Large intestine (tissue), 12 donors: ENCODE measurements at places on chromosomes 7 and 10. TPM values are rescaled to one million over a fixed set of nuclear protein-coding genes. Genes with fewer than 3 reads are reported as not detected.

GRCh38 chr7:95910341-95910740 is 138.0 kb downstream of the DYNC1I1 start:
- no peak for DNase-seq
- H3K4me3 ChIP-seq, result no peak overlapping the region
- peaks cover 3% of the 10 kb centered on the region for H3K27me3 ChIP-seq
- H3K36me3 ChIP-seq, result no peaks in the 10 kb centered on the region

The PNLIPRP2 gene
- 11.9 TPM for polyA plus RNA-seq

- no peak for DNase-seq
- no peaks in the 10 kb centered on the region for H3K36me3 ChIP-seq
- no peaks in the 10 kb centered on the region for H3K4me1 ChIP-seq
- no peak overlapping the region for H3K27ac ChIP-seq
Observed at GRCh38 chr10:27605318-27605717, 101.2 kb downstream of the RAB18 start.

- H3K27me3 ChIP-seq, result peaks cover 3% of the 10 kb centered on the region
- no peak overlapping the region for H3K27ac ChIP-seq
- no peaks in the 10 kb centered on the region for H3K4me1 ChIP-seq
- H3K36me3 ChIP-seq, result no peaks in the 10 kb centered on the region
- DNase-seq, result no peak
- no peak overlapping the region for H3K4me3 ChIP-seq
Observed at GRCh38 chr10:33600381-33600780, 265.9 kb upstream of the NRP1 start.

GRCh38 chr7:90587766-90588165 is 8.4 kb upstream of the CDK14 start:
- H3K27ac ChIP-seq, result no peak overlapping the region
- DNase-seq, result no peak
- H3K27me3 ChIP-seq, result no peaks in the 10 kb centered on the region
- H3K36me3 ChIP-seq, result no peaks in the 10 kb centered on the region
- H3K4me3 ChIP-seq, result no peak overlapping the region

DNA sequence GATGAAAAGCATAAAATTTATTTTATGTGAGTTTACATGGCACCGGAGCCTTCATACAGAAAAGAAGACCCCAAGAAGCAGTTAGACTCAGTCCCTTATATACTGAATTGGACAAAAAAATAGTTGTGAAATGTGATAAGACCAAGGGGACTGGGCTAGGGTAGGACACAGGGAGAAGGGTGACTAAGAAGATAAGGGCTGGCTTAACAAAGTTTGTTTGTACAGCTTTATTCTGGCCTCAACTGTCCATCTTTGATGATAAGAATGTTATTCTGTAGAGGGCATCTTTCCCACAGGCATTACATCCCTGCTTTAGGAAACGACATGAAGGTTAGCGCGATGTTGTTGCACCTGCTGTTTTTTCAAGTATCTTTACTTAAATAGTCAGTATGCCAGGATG is 86.5 kb downstream of the SEC61G start:
- no peak for DNase-seq
- no peak overlapping the region for H3K27ac ChIP-seq
- no peaks in the 10 kb centered on the region for H3K27me3 ChIP-seq
- H3K4me3 ChIP-seq, result no peak overlapping the region

The SPOCK2 gene
- 17.4 TPM for polyA plus RNA-seq

DNA sequence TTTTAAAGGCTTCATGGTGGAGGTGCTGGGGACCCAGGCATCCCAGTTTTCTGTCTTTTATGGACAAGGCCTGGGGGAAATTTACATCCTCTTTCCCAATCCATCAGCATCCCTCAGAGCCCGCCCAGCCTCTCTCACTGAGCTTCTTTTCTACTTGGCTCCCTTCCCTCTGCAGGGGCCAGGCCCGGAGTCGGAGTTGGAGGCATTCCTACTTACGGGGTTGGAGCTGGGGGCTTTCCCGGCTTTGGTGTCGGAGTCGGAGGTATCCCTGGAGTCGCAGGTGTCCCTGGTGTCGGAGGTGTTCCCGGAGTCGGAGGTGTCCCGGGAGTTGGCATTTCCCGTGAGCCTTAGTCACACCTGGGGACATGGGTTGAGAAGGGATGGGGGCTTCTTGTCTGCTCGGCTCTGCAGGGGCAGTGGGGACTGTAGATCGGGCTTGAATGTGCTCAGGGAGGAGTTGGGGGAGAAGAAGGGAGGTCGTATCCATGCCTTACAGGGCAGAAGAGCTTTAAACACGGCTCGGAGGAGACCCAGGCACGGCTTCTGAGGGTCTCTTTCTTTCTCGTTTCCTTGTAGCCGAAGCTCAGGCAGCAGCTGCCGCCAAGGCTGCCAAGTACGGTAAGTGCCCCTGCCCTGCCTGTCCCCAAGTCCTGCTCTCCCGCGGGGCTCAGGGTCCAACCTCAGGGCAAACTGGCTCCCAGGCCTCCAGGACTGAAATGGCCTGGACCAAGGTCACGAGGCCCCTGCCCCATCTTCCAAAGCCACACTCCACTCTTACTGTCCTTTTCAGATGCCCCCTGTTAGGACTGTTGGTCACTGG is 27.3 kb upstream of the LIMK1 start:
- H3K36me3 ChIP-seq, result peaks cover 9% of the 10 kb centered on the region
- H3K27ac ChIP-seq, result no peak overlapping the region
- H3K4me3 ChIP-seq, result no peak overlapping the region
- H3K4me1 ChIP-seq, result peaks cover 3% of the 10 kb centered on the region

The DPYSL4 gene
- polyA plus RNA-seq, result 4.6 TPM

The SRRM3 gene
- 5.8 TPM for polyA plus RNA-seq

The MMRN2 gene
- polyA plus RNA-seq, result 7.2 TPM

GRCh38 chr7:24968165-24968564 is 11.8 kb downstream of the OSBPL3 start:
- H3K27me3 ChIP-seq, result no peaks in the 10 kb centered on the region
- no peak overlapping the region for H3K27ac ChIP-seq
- no peaks in the 10 kb centered on the region for H3K36me3 ChIP-seq
- no peak overlapping the region for H3K4me3 ChIP-seq

The MKX gene
- polyA plus RNA-seq, result 0.40 TPM

The NPTX2 gene
- 9.2 TPM for polyA plus RNA-seq

GRCh38 chr10:12214763-12215218 is 18.8 kb downstream of the CDC123 start:
- H3K27ac ChIP-seq, result no peak overlapping the region
- no peaks in the 10 kb centered on the region for H3K4me1 ChIP-seq
- no peak for DNase-seq
- H3K27me3 ChIP-seq, result no peaks in the 10 kb centered on the region

The KCNH2 gene
- polyA plus RNA-seq, result 8.1 TPM
